Liver (tissue), 10 donors: ENCODE measurements at places on chromosomes 5 and 9. TPM values are rescaled to one million over a fixed set of nuclear protein-coding genes. Genes with fewer than 3 reads are reported as not detected.

The ACOT12 gene
- total RNA-seq, result 76.4 TPM

The C1QTNF2 gene
- total RNA-seq, result 0.37 TPM

The FOXD4L5 gene
- not detected for total RNA-seq

The ADGRV1 gene
- 11.0 TPM for total RNA-seq

- no peaks in the 10 kb centered on the region for H3K36me3 ChIP-seq
- DNase-seq, result no peak
- peaks cover 15% of the 10 kb centered on the region for H3K4me1 ChIP-seq
- H3K27ac ChIP-seq, result no peak overlapping the region
- no peak overlapping the region for H3K4me3 ChIP-seq
- H3K27me3 ChIP-seq, result no peaks in the 10 kb centered on the region
Observed at GRCh38 chr9:101739311-101739710, 864 bp upstream of the GRIN3A start.

GRCh38 chr5:60943624-60944023 is 1.2 kb downstream of the ERCC8 start:
- H3K4me1 ChIP-seq, result peaks cover 9% of the 10 kb centered on the region
- H3K4me3 ChIP-seq, result no peak overlapping the region
- no peaks in the 10 kb centered on the region for H3K27me3 ChIP-seq
- H3K36me3 ChIP-seq, result no peaks in the 10 kb centered on the region
- DNase-seq, result no peak
